ENCODE measurements at places on chromosomes 2 and 18.

DNA sequence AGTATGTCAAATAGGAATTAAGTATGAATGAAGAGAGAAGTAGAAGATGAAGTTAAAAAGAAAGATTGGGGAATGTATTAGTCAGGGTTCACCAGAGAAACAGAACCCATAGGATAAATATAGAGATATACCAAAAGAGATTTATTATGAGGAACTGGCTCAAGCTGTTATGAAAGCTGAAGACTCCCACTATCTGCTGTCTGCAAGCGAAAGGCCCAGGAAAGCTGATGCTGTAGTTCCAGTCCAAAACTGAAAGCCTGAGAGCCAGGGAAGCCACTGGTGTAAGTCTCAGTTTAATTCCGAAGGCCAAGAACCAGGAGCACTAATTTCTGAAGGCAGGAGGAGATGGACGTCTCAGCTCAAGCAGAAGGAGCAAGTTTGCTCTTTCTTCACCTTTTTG is 200.9 kb upstream of the FN1 start:
- DNase-seq = no peak

DNA sequence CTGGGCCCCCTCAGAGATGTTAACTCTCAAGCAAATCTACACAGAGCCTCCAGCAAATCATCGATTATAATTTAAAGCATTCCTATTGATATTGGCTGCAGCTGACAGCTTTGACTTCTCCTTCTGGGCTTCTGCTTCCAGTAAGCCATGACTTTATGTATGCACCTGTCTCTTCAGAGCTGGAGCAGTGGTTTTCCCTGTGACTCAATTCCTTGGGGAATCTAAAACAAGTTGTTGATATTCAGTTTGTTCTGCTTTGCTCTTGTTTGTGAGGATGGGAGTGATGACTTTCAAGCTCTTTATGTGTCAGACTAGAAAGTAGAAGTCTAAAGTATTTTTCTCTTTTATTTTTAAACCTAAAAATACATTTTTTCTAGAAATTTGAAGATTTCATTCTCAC is 45.1 kb upstream of the TNP1 start:
- DNase-seq = no peak

DNA sequence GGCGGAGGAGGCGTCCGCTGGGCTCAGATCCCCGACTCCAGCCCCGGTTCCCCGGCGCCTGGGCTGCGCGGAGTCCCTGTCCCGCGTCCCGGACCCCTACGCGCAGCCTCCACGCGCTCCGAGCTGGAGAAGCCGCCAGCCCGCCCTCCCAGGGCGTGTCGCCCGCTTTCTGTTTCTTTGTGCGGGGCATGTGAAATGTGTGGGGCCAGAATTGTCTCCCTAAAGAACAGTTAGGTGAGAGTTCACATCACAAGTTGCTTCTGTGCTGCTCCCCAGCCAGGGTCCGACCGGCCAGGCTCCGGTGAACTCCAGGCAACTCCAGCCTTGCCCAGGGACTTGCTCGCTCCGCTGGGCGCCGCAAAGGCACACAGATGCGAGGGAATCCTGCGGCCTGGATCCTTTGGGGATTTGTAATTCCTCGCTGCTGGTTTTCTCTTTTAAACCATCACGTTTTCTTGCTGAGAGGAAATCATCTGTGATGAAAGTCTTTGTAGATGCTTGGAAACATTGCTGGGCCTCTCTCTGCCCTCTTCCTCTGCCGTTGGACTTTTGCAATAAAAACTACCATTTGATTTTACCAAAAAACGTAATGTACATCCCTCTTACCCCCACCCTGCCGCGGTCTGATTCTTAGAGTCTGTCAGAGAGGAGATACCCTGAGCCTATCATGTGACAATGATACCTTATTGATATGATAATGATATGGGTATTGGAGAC is 631 bp downstream of the GYPC start:
- no peak for DNase-seq

DNA sequence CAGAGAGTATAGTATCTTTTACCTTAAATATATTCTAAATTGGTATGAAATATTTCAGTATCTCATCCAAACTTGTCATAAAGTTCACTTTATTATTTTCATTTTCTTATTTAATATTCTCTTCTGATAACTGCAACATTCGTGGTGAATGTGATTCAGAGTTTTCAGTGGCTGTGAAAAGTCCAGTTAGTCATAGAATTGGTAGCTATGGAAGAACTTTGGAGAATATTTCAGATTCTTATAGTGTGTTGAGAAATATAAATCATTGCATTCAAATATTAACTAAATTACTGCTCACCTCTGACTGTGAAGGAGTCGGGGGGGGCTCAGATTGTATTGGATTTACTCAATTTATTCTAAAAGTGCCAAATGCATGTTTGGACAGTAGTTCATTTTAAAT is 178.6 kb upstream of the VWC2L start:
- DNase-seq = no peak

- no peak for DNase-seq
These were observed 48.3 kb downstream of the TRIB2 start for GRCh38 chr2:12764849-12765605.

- no peak for DNase-seq
These were observed 85.8 kb downstream of the GRB14 start for GRCh38 chr2:164535280-164536025.

DNA sequence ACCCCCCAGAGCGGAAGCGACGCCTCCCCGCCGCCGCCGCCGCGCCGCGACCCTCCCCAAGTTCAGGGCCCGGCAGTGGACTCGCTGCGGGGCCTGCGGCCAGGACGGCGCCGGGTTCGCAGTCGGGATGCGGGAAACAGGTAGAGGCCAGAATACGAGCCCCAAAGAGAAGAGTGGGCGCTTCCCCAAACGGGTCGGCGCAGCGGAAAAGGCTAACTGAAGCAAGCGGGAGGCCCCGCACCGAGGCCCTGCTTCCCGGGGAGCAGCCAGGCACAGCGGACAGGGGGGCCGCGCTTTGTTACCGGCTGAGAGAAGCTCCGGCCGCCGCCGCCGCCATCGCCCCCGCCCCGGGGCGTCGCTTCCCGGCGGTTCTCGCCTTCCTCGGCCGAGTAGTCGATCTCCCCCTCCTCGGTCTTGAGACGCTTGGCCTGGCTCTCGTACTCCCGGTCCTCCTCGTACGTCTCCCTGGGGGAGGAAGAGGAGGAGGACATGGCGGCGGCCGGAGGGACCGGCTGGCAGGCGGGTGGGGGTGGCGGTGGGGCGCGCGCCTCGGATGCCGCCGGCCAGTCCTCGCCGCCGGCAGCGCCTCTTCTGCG is 494 bp downstream of the HNRNPLL start:
- DNase-seq = no peak

- no peak for DNase-seq
These were observed 247.9 kb downstream of the TSN start for GRCh38 chr2:122003196-122003940.

GRCh38 chr2:212314680-212315079 is 223.9 kb downstream of the ERBB4 start:
- DNase-seq = no peak

DNA sequence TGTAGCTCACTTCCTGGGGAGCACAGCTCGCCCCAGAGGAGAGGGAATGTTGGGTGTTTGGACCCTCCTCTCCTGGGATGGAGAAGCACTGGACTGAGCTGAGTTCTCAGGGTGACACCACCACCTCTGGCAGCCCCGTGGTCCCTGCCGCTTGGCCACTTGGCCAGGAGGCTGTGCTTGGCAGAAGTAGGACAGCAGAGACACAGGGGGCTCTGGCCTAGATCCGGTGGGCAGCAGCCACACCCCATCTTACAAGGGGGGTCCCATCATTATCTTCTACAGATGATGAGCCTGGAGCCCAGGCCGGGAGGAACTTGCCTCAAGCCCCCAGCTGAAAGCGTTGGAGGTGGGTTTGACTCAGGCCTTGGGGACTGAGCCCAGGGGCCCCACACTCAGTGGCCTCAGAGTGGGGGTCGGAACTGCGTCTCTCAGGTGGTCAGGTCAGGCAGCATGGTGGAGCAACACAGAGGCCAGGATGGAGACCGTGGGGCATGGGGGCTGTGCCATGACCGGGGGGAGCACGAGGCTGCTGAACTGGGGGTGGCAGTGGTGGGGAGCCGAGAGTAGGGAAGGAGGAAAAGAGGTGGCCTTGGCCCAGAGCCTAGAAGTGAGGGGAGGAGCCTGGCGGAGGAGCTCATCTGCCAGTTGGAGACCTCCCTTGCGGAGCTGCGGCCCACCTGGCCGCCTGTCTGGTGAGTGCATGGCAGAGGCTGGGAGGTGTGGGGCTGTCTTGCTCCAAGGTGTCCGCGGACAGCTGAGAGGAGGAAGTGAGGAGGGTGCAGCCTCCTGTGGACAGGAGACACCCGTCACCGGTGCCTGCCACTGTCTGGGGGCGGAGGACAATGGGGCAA is 63.6 kb upstream of the HDAC4 start:
- DNase-seq = no peak

DNA sequence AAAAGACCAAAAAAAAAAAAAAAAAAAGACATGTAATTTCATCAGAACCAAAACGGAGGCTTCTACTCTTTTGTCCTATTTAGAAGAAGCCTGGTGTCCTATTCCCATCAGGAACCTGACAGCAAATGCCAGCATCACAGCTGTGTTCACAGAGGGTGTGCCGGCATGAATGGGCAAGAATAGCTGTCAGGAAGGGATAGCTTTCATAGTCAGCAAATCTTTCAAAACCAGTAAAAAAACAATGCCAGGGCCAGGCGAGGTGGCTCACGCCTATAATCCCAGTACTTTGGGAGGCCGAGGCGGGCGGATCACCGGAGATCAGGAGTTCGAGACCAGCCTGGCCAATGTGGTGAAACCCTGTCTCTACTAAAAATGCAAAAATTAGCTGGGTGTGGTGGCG is 231.8 kb upstream of the PXDN start:
- no peak for DNase-seq

DNA sequence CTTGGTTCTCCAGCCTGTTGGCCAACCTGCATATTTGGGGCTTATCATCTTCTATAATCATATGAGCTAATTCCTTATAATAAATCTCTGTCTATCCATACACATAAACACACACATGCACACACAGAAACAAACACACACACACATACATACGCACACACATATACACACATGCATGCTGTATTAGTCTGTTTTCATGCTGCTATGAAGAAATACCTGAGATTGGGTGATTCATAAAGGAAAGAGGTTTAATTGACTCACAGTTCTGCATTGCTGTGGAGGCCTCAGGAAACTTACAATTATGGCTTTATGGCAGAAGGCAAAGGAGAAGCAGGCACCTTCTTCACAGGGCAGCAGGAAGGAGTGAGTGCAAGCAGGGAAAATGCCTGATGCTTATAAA is 707.4 kb upstream of the CDH2 start:
- no peak for DNase-seq

DNA sequence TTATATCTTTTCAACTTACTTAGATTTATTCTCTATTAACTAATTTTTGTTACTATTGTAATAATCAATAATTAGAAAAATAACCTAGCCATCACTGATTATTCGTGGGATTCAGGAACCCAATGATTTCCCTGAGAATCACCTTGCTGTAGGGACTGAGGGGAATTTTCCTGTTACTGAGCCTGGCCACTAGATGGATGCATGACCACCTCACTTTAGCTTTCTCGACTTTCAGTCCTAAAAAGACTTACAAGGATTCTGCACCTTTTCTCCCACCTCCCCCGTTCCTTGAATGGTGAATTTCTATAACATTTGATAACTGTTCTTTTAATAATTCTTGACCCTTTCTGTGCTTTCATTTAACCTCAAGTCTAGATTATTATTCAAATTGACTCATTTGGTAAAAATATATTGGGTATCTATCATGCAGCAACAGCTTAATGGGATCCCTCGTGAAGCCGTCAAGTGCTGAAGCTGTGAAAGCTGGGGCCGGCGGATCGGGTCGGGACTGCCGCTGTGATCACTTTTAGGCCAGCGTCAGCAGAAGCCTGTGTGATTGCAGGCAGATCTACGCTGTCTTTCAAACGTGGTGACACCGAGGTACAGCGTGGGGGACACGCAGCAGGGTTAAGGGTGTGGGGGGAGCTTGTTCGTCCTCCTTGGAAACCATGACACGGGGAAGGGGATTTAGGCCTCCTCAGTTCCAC is 38.8 kb upstream of the TMEM18 start:
- no peak for DNase-seq

GRCh38 chr2:10811517-10811916 is 1.1 kb downstream of the PDIA6 start:
- no peak for DNase-seq

- no peak for DNase-seq
These were observed 390.3 kb upstream of the GALNT5 start for GRCh38 chr2:156867201-156867600.

- DNase-seq = no peak
These were observed 43.6 kb upstream of the TCF7L1 start for GRCh38 chr2:85089585-85089984.

GRCh38 chr2:121095257-121096080 is 189.5 kb downstream of the TFCP2L1 start:
- DNase-seq = peak; percentile 72

DNA sequence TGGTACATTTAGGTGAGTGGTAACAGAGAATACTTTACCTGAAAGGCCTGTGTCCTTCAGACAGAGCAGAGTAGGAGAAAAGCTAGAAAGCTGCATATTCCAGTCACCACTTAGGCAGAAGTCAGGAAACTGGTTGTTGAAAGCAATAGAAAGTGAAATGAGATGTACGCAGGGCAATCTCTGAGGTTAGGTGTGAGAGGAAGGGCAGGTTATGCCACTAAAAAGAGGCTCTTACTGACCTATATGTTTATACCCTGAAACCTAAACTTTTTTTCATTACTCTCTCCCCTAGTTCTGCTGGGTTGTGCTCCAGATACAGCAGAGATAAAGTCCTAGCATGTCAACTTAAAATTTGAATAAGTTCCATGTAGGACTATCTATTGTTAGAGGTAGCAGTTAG is 93.5 kb downstream of the COX7A2L start:
- no peak for DNase-seq

DNA sequence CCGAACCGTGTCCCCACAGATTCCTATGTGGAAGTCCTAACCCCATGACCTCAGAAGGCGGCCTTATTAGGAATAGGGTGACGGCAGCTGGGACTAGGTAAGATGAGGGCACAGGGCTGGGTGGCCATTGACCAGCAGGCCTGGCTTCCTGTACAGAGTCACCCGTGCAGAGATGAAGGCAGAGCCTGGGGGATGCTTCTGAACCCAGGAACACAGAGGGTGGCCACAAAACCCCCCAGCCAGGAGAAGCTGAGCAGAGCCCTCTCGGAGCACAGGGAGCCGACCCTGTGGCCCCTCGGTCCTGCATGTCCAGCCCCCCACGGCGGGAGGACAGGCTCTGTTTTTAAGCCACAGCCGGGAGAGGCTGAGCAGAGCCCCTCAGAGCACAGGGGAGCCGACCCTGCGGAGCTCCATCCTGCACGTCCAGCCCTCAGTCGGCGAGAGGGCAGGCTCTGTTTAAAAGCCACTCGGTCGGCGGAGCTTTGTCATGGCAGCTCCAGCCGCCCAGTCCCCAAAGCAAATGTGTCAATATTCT is 2.7 kb downstream of the PDCD1 start:
- DNase-seq = no peak
